Spleen (tissue), 13 donors: ENCODE measurements at places on chromosomes 3 and 15. TPM values are rescaled to one million over a fixed set of nuclear protein-coding genes. Genes with fewer than 3 reads are reported as not detected.

The KBTBD13 gene
- total RNA-seq = not detected

The CHRM5 gene
- total RNA-seq = not detected

- no peak for DNase-seq
- H3K4me3 ChIP-seq = no peak overlapping the region
- no peaks in the 10 kb centered on the region for H3K27me3 ChIP-seq
- no peaks in the 10 kb centered on the region for H3K36me3 ChIP-seq
- H3K27ac ChIP-seq = no peak overlapping the region
- H3K4me1 ChIP-seq = no peaks in the 10 kb centered on the region
Observed at GRCh38 chr3:52064561-52064960, 8.2 kb upstream of the DUSP7 start.

GRCh38 chr3:184029443-184029842 lies 2.1 kb upstream of the HTR3D start:
- no peaks in the 10 kb centered on the region for H3K4me1 ChIP-seq
- no peaks in the 10 kb centered on the region for H3K36me3 ChIP-seq
- DNase-seq = no peak
- no peak overlapping the region for H3K27ac ChIP-seq
- no peaks in the 10 kb centered on the region for H3K27me3 ChIP-seq

- no peaks in the 10 kb centered on the region for H3K27me3 ChIP-seq
- H3K36me3 ChIP-seq = peaks cover 30% of the 10 kb centered on the region
- H3K4me1 ChIP-seq = no peaks in the 10 kb centered on the region
- no peak overlapping the region for H3K4me3 ChIP-seq
- no peak for DNase-seq
Observed at GRCh38 chr3:194447161-194447560, 39.6 kb downstream of the ATP13A3 start.

The ROBO2 gene
- 13.1 TPM for total RNA-seq

GRCh38 chr15:52529341-52529924 lies 753 bp upstream of the MYO5A start:
- H3K27ac ChIP-seq = peak overlapping the region; percentile 66
- peak; percentile 77 for DNase-seq
- peaks cover 28% of the 10 kb centered on the region for H3K4me1 ChIP-seq
- peaks cover 12% of the 10 kb centered on the region for H3K27me3 ChIP-seq
- peak overlapping the region; percentile 73 for H3K4me3 ChIP-seq
- H3K36me3 ChIP-seq = no peaks in the 10 kb centered on the region

DNA sequence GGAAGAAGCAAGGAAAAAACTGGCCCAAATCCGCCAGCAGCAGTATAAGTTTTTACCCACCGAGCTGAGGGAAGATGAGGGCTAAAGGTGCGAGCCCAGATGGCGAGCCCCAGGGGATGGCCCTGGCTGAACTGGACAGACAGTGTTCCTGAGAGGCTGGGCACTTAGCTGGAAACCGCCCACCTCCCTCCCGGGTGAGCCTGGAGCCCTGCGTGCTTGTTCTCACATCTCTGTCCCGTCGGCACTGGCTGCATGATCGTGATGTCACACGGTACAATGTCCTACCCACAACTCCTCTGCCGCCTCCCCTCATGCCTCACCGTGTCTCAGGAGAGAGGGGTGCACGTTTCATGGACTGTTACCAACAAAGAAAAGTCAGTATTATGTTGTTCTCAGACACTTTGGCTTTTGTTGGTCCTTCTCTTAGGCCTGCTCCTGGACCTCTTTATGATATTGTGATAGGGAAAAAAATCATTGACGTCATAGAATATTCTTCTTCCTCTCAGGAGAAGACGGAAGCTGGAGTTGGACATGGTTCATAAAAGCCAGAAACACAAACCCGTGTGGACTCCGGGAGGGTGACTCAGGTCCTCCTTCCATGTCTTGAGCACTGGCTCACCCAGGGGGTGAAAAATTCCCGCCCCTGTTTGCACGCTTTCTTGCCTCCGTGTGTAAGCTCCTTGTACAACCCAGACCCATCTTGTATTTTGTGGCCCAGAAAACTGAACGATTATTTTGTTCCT lies 201.8 kb upstream of the TPM1 start:
- H3K27me3 ChIP-seq = no peaks in the 10 kb centered on the region
- H3K4me1 ChIP-seq = peaks cover 4% of the 10 kb centered on the region
- DNase-seq = no peak
- no peaks in the 10 kb centered on the region for H3K36me3 ChIP-seq
- H3K27ac ChIP-seq = no peak overlapping the region

GRCh38 chr3:39249453-39250115 lies 30.3 kb downstream of the CX3CR1 start:
- H3K27me3 ChIP-seq = no peaks in the 10 kb centered on the region
- H3K36me3 ChIP-seq = no peaks in the 10 kb centered on the region
- no peak overlapping the region for H3K27ac ChIP-seq

DNA sequence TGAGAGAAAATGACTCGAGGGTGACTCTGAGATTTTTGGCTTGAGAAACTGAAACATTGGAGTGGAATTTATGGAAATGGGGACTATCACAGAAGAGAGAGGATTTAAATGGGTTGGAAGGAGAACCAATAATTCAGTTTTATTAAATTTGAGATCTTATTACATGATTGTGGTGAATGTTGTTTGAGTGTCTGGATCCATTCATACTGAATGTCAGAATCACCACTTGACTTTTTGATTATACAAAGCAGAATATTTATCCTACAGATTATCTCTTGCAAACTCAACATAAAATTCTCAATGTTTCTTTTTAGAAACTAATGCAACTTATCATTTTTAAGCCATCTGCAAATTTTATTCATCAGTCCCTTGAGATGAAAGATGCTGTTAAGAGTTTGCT lies 332.8 kb downstream of the CNTN3 start:
- DNase-seq = no peak
- no peaks in the 10 kb centered on the region for H3K27me3 ChIP-seq
- H3K4me1 ChIP-seq = no peaks in the 10 kb centered on the region
- H3K4me3 ChIP-seq = no peak overlapping the region
- no peaks in the 10 kb centered on the region for H3K36me3 ChIP-seq
- no peak overlapping the region for H3K27ac ChIP-seq

DNA sequence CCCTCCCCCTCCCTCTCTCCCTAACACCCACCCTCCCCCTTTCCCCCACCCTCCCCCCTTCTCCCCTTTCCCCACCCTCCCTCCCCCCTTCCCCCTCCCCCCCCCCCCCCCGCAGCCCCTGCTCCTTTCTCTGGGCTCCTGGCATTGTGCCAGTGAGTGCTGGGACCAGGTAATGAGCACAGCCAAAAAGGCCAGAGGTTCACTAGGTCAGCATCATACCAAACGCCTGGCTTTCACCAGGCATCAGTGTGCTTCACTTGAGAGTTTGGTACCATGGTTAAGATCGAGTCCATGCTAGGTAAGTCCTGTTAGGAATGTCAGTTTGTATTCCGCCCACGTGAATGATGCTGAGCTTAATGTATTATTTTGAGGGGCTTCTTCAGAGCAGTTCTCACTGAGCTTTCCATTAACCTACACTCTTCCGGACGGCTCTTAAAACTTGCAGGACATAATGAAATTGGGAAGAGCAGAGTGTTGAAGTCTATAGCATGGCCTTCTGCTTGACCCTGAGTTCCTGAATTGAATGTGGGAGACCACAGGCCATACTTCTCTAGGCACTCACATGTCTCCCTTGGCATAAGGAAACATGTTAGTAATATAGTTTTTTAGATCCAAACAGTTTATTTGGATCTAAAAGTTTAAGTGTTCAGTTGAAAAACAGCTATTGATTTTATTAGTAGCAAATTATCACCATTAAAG lies 45.6 kb downstream of the SENP2 start:
- no peak overlapping the region for H3K27ac ChIP-seq
- no peak overlapping the region for H3K4me3 ChIP-seq
- DNase-seq = no peak
- no peaks in the 10 kb centered on the region for H3K4me1 ChIP-seq
- no peaks in the 10 kb centered on the region for H3K27me3 ChIP-seq

GRCh38 chr3:4864503-4864902 lies 114.7 kb upstream of the BHLHE40 start:
- no peak overlapping the region for H3K27ac ChIP-seq
- no peaks in the 10 kb centered on the region for H3K36me3 ChIP-seq
- peaks cover 16% of the 10 kb centered on the region for H3K4me1 ChIP-seq
- no peak for DNase-seq
- H3K27me3 ChIP-seq = no peaks in the 10 kb centered on the region

The CD86 gene
- total RNA-seq = 19.5 TPM

The ACVR2B gene
- total RNA-seq = 6.0 TPM

DNA sequence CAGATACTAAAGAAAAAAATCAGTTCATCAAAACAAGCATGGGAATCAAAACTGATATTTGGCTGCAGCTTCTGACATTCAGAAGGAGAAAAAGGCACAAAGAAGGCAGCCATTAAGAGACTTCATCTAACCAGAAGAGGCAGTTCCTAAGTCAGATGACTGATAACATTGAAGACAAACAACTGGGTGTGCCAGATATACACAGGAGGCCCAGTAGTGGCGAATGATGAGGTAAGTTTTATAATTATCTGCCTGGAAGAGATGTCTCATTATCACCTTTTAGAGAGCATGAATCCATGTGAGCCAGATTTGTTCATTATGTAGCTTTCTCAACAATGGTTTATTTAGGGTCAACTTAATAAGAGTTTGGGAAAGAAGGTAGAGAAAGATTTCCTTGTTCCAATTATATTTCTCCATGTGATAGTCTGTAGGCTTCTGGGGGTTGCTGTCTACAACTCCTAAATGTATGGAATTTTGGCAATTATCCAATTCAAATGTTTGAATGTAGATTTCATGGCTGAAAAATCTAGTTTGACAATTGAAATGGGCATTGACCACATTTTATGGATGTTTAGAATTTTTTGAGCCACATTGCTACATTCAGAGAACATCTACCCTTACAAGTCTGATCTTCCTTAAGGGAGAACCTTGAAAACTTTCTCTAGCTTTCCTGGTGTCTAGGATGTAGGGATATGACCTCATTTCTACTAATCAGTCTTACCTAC lies 50.4 kb upstream of the RASGRF1 start:
- H3K4me1 ChIP-seq = no peaks in the 10 kb centered on the region
- no peak overlapping the region for H3K27ac ChIP-seq
- no peak for DNase-seq
- no peaks in the 10 kb centered on the region for H3K36me3 ChIP-seq

DNA sequence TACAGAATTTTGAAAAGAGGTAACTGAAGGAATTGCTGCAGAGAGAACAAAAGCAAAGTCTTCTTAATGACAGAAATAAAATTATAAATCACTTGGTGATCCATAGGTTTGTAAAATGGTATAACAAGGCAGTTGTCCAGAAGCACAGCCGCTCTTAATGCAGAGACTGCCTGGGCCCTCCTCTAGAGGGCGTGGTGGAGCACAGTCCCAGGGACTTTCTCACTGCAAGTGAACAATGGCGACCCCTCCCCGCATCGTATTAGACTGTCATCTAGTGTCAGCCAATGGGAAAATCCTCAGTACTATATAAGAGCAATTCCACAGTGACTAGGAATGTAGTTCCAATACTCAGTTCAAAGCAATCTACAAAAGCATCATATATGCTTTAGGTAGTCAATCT lies 26.4 kb upstream of the ZBED2 start:
- peaks cover 5% of the 10 kb centered on the region for H3K4me1 ChIP-seq
- H3K36me3 ChIP-seq = no peaks in the 10 kb centered on the region
- H3K27ac ChIP-seq = no peak overlapping the region
- H3K4me3 ChIP-seq = no peak overlapping the region
- no peak for DNase-seq

The GOLGA6L25 gene
- not detected for total RNA-seq

The PBRM1 gene
- total RNA-seq = 125 TPM

- H3K4me1 ChIP-seq = no peaks in the 10 kb centered on the region
- H3K27ac ChIP-seq = no peak overlapping the region
- DNase-seq = no peak
Observed at GRCh38 chr3:157961665-157962064, 144.6 kb downstream of the SHOX2 start.

DNA sequence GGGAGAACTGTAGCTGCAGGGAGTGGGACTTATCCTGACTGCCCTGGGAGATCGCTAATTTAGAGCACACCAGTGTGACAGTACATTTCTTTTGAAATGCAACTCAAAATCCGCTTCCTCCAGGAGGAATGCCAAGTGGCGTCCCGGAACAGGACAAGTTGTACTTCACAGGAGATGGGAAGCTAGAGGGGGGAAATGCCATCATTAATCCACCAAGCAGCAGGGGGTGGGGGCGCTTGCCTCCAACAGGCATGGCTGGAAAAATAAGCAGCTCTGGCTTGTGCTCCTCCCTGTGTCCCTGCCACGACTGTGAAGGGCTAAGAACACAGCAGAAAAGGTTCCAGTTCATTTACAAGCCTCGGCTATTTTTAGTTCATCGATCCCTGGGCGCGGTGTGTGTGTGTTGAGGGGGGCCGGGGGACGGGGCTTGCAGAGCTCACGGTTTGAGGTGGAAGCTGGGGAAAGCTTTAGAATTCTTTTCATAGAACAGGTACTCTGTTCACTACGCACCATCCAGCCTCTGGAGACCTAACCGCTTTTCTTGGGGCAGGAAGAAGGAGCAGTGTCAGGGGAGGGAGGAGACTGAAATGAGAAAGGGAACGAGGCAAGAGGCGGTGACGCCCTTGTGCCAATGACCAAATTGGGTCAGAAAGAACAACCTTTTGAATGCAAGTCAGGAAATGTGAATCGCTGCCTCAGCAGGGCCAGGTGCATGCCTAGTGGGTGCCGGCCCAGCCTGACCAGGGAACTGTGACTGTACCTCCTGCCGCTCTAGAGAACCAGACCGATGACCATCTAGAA lies 51.8 kb upstream of the DGKG start:
- no peaks in the 10 kb centered on the region for H3K36me3 ChIP-seq
- peak overlapping the region; percentile 59 for H3K4me3 ChIP-seq
- H3K4me1 ChIP-seq = peaks cover 23% of the 10 kb centered on the region
- H3K27me3 ChIP-seq = no peaks in the 10 kb centered on the region
- peak; percentile 79 for DNase-seq

The LRRC31 gene
- 0.30 TPM for total RNA-seq

GRCh38 chr3:40086890-40087883 lies 222.3 kb upstream of the EIF1B start:
- no peak overlapping the region for H3K4me3 ChIP-seq
- H3K4me1 ChIP-seq = no peaks in the 10 kb centered on the region
- no peak overlapping the region for H3K27ac ChIP-seq
- no peaks in the 10 kb centered on the region for H3K27me3 ChIP-seq

GRCh38 chr3:187016639-187017345 lies 86.5 kb downstream of the ST6GAL1 start:
- peaks cover 88% of the 10 kb centered on the region for H3K4me1 ChIP-seq
- no peak for DNase-seq
- H3K36me3 ChIP-seq = no peaks in the 10 kb centered on the region
- H3K27ac ChIP-seq = peak overlapping the region; percentile 8

The ARHGAP31 gene
- total RNA-seq = 29.1 TPM
